ENCODE measurements at places on chromosomes 1 and 21. TPM values are rescaled to one million over a fixed set of nuclear protein-coding genes. Genes with fewer than 3 reads are reported as not detected.

AGMAT gene
- 5.9 TPM for total RNA-seq

SORT1 gene
- total RNA-seq = 2.9 TPM

TMEM269 gene
- total RNA-seq = 0.88 TPM

DNA sequence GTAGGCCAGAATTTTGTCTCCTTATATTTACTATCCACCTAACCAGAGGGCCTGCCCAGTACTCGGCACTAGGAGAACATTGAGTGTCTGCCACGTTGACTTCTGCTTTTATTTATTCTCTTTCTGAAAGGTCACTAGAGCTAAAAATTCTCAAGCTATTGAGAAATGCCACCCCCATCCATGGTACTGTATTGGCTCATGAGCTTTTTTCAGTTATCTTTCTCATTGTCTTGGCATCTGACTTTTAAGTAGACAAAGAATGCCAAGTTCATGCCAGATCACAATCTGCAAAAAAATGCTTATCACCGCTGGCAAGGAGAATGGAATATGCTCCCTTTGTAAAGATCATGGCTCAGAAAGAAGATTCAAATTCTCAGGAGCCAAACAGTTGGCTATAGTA, 49.8 kb upstream of the MROH9 start:
- DNase-seq = no peak
- H3K27me3 ChIP-seq = no peaks in the 10 kb centered on the region
- H3K27ac ChIP-seq = no peak overlapping the region
- H3K4me3 ChIP-seq = no peak overlapping the region
- H3K36me3 ChIP-seq = no peaks in the 10 kb centered on the region

DNA sequence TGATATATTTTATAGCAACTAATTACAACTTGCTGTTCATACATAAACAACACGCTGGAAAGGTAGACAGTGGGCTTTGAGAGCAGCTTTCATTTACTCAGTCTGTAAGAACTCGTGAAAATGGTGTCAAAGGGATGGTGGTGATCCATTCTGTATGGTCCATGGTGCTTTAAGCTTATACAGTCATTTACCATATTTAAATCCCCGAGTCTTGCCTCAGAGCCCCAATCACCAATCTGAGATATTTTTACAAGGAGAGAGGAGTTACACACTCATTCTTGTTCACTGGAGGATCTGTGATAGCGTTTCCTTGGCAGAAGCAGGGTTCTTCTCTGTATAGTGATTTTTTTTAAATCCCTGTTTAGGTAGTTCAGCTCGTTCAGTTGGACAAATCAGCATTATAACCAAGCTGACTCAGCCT, 694.6 kb downstream of the USP25 start:
- H3K36me3 ChIP-seq = no peaks in the 10 kb centered on the region
- no peaks in the 10 kb centered on the region for H3K4me1 ChIP-seq
- H3K4me3 ChIP-seq = no peak overlapping the region
- H3K27ac ChIP-seq = no peak overlapping the region

Measured in T-cell (primary cell).